NCI-H345 (cell line): ENCODE measurements at places on chromosomes 6 and 20.
A peak's percentile ranks its signal among the peaks of the same experiment; 100 is the strongest.

DNA sequence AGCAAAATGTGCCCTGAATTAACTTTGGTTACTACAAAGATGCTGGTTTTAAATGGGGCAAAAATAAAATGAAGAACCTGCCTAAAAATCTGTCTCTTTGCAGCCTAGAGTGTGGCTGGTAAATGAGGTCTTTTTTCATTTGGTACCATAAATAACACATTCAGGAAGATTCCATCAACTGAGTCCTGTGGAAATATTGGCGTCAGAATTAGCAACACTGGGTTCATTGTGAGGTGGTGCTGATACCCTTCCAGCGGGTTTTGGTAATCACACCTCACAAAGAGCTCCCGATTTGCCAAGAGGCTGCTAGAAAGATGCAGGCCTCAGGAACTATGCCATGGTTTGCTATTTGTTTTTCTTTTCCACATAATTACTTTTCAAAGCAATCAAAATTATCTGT, 55.3 kb downstream of the FAM50B start:
- no peak for DNase-seq

- DNase-seq, result no peak
These were observed 66.5 kb downstream of the MYLK4 start for GRCh38 chr6:2684103-2684749.

GRCh38 chr20:9141921-9142320, 73.0 kb downstream of the PLCB4 start:
- no peak for DNase-seq

- DNase-seq, result no peak
These were observed 6.7 kb downstream of the PHACTR2 start for GRCh38 chr6:143684486-143684885.

GRCh38 chr20:52290569-52290968, 99.0 kb upstream of the ZFP64 start:
- no peak for DNase-seq

GRCh38 chr6:122709922-122710512, 69.5 kb upstream of the FABP7 start:
- DNase-seq, result no peak

- no peak for DNase-seq
These were observed 671.2 kb downstream of the COL12A1 start for GRCh38 chr6:74534465-74535211.

- no peak for DNase-seq
These were observed 92.4 kb downstream of the SMOC2 start for GRCh38 chr6:168533414-168533813.

GRCh38 chr6:157884756-157885155, 61.7 kb downstream of the SNX9 start:
- DNase-seq, result no peak

DNA sequence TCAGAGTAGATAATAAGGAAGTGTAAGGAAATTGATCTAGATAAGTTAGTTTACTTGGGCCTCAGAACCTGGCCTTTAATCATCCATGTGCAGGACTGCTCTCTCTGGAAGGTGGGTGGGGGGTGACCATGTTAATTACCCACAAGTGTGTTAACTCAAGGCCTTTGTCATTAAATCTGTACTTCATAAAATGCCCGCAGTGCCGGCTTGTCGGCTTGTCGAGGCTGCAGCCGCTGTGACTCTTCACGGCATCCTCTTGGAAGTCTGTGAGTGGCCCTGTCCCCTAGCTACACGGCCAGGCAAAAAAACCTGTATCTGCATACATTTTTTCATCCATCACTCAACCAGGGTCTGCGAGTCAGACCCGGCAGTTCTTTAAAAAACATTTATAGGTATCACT, 70.9 kb upstream of the ASCC3 start:
- DNase-seq, result no peak

DNA sequence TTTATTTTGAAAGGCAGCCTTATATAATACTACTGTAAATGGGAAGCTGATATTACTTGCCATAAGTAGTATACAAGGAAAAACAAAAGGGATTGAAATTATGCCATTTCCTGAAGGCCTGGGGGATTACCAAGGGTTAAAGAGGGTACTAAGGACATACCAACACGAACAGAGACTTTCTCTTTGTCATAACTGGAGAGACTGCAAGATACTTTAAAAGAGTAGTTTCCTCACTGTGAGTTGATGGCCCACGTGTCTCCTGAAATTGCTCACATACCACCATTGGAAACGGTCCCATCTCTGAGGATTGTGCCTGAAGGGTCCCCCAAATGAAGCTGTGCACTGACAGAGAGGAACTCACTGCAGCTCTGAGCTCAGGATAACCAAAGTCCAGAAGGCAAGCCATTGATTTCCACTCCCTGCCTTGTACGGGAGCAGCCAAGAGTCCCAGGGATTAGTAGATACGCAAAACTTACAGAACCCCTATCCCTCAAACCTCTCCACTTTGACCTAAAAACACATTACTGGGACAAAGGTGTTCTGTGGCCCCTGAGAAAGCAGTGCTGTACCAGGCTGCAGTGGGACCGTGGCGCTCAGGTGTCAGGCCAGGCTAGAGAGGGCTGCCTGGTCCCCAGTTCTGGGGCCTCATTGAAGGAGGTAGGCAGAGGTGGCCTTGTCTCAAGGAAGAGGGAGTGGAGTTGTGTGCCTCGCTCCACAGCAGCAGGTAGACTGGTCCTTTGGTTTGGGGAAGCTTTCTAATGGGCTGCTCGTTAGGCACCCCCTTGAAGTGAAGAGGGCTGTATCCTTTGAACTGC, 15.2 kb downstream of the PSMG4 start:
- no peak for DNase-seq

DNA sequence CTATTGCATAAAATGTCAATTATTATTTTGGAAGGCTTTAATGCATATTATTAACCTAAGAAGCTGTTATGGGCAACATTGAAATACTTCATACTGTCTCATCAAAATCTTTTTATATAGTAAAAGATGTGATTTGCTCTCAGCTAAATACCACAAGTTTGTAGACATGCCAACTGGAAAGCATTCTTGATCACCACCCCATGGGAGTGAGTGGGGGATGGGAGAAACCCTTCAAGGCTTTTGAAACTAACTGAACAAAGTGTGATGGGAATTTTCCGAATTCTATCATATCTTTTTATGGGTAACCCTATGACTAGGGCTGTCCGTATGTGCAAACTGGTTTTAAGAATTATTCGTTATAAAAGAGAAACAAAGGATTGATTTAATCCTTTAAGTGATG, 377.3 kb upstream of the JAG1 start:
- DNase-seq, result no peak

- no peak for DNase-seq
These were observed 184.1 kb upstream of the GMDS start for GRCh38 chr6:2429460-2429859.

- DNase-seq, result no peak
These were observed 222.9 kb downstream of the PREX1 start for GRCh38 chr20:48604936-48605335.

DNA sequence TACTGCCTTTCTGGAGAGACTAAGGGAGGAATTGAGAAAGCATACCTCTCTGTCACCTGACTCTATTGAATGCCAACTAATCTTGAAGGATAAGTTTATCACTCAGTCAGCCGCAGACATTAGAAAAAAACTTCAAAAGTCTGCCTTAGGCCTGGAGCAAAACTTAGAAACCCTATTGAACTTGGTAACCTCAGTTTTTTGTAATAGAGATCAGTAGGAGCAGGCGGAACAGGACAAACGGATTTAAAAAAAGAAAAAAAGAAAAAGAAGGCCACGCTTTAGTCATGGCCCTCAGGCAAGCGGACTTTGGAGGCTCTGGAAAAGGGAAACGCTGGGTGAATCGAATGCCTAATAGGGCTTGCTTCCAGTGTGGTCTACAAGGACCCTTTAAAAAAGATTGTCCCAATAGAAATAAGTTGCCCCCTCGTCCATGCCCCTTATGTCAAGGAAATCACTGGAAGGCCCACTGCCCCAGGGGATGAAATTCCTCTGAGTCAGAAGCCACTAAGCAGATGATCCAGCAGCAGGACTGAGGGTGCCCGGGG, 43.1 kb upstream of the RNF182 start:
- DNase-seq, result no peak

DNA sequence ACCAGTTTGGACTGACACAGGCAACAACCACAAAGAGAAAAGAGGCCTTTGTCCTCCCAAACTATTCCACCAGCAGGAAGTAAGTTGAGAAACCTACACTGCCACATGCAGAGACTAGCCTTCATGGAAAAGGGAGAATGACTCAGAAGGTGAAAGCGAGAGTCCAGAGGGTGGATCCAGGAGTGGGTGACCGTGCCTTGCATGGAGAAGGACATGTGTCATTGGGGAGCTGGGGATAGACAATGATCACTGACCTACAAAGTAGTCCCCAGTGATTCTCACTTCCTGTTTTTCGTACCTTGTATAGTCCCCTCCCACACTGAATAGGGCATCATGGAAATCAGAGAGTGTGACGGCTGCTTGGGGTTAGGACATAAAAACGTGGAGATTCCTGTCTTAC, 91.9 kb downstream of the MYLK4 start:
- DNase-seq, result no peak

DNA sequence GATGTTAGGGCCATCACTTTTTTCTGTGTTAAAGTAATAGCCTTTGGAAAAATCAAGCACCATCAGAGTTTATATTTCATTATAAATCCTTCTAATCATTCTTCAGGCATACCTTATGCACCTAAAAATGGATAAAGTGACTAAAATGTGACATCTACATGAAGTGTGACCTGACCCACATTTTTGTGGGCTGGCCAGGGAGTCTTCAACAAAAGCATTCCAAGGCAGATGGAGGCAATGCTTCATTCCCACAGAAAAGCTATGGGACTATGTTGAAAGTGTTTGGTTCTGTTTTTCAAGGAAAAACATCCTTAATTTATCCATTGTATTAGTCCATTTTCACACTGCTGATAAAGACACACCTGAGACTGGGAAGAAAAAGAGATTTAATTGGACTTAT, 58.8 kb upstream of the LTV1 start:
- no peak for DNase-seq

- DNase-seq, result no peak
These were observed 1.7 kb upstream of the PRELID3B start for GRCh38 chr20:59044295-59044694.

DNA sequence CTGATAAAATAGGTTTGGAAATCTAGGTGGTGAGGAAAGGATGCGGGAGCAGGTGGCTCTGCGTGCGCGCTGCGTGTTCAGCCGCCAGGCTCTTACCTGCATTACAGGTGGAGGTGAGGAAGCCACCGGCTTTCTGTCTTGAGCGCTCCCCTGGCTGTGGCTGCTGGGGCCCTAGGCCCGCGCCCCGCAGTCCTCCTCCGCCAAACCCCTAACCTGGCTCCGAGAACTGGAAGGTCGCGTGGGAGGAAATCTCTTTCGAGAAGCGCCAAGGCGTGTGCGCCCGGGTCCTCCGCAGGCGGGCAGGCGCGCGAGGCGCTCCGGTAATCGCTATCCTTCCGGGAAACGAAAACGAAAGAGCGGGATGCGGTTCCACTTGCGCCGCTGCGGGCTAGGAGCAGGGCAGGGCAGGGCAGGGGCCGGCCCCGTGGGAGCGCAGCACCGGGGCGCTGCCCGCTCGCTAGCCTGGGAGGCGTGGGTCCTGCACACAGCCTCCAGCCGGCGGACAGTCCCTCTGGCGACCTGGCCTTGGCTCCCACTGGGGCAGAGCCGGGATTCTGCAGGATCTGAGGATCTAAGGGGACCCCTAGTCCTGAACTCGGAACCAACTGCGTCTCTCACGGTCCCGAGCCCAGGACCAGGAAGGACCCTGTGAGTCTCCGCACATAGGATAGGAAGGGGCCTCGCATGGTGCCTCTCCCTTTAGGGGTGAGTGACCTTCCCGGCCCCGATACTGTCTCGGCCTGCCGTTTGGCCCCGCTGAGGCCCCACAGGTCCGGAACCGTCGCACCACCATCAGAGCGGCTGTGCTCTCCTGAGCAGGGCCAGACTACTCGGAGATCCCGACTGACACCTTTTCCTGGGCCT, at the start of gene ETV7:
ETV7 (minus strand) TSS at position 230 of the 864 bp plus-strand sequence; CDS start at position 102, 128 bp downstream.
- DNase-seq, result no peak

GRCh38 chr6:40710626-40711330, 123.6 kb upstream of the LRFN2 start:
- peak; percentile 64 for DNase-seq

GRCh38 chr6:42610416-42610815, 46.6 kb downstream of the UBR2 start:
- no peak for DNase-seq

GRCh38 chr20:62616728-62617621, 25.3 kb upstream of the SLCO4A1 start:
- peak; percentile 79 for DNase-seq

DNA sequence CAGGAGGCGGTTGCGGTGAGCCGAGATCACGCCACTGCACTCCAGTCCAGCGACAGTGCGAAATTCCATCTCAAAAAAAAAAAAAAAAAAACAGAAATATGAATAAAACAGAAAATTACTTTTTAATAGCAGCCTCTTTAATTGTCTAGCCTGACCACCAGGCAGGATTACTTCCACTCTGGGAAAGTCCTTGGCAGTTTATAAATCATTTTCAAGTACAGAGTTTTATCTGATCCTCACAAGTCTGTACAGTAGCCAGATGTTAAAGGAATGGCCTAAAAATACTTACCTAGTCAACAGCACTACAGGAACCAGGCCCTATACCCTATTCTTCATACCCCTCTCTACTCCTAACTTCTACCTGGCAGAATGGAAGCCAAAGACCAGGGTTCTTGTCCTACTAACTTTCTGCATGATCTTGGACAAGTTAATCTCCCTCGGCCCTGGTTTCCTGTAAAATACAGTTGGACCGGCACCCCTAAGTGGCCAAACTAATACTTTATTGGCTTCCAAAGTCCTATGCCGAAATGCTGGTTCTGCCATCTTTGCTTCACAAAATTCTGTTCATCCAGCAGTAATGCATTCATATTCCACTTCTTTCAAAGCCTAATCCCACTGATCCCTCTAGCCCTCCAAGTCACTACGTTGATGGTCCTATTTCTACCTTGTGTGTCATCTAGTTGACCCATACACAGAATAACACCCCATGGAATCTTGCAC, 1.9 kb downstream of the EIF2S2 start:
- DNase-seq, result no peak

DNA sequence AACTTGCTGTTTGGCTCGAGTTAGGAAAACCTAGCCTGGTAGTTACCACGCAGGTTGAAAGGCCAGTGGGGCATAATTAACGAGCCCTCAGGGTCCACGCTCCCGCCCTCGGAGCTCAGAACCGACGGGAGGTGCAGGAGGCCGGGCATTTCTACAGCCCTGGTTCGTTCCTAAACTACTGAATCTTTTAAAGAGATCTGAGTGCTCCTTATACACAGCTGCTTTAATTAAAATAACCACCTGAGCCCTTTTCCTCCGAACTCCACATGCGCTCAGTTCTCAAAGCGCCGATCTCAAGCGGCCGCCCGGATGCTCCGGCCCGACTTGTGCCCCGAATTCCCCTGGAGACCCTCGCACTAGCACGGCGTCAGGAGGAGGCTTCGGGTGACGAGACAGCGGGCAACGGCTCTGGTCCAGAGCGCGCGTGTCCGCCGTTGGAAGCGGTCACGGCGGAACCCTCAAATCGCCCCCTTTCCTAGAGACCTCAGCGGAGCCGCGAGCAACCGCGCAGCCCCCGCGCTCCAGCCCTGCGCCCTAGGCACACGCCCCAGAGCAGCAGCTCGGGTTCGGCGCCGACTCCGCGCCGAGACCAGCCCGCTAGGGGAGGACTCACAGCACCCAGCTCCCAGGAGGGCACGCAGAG, 397 bp downstream of the WDR27 start:
- DNase-seq, result peak; percentile 22

- no peak for DNase-seq
These were observed 7.2 kb downstream of the TTLL9 start for GRCh38 chr20:31877684-31878083.
